ENCODE measurements at places on chromosomes 1 and 21.

- DNase-seq: no peak
These were observed 371.3 kb downstream of the VAV3 start for GRCh38 chr1:107593501-107594209.

DNA sequence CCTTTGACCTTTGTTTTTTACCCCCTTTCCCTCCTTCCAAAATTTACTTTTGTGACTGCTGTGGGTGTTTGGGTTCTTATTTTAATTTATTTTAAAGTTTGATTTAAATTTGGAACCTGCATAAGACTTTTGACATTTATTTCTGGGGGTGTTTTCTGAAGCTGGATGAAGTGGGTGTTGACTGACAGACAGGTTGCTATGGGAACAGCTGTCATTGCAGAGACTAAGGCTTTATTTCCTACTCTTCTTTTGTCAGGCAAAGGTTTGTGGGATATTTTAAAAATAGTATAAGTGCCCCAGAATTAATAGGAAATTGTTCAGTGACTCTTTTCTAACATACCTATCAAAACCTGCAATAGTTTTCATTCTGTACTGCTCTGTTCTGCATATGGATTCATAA lies 290.8 kb upstream of the ESRRG start:
- DNase-seq: no peak

DNA sequence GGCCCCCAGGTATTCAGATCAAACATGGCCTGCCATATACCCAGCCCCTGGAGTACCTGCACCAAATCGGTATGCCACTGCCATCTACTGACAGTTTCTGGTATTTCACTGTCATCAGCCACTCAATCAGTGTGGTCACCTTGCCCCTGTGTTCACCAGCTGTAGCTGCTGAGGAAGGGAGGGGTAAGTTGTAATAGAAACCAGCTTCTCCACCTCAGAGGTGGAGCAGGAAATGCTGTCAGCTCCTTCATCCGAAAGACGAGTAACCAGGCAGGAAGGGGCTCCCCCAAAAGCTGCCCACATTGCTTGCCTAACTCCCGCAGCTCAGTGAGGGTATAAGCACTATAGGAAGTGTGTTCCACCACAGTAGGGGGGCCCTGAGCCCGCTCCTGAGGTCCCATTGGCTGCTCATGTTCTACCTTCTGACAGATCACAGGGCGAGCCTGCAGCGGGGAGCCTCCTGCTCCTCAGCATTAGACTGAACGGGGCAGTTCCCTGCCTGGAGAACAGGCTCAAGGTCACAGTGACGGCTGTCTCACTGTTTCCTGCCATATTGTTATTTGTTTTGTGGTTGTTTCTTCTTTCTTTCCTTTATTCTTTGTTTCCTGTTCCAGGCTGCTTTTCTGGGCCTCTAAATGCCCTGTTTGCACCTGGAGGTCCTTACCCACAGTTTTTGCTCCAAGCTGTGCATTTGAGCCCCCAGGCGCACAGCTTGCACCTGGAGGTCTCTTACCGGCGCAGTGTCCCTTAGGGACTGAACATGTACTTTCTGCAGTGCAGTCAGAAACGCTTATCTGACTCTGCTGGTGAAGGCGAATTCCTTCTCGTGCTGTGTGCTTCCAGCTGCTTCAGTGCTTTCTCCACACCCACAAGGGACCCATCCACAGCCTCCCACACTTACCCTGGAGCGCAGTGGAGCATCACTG lies 1638.3 kb downstream of the MRPL39 start:
- peak; percentile 24 for DNase-seq

- no peak for DNase-seq
These were observed 157.6 kb upstream of the SOD1 start for GRCh38 chr21:31501926-31502325.

- DNase-seq: no peak
These were observed 21.1 kb upstream of the ZBTB21 start for GRCh38 chr21:42031241-42031640.

DNA sequence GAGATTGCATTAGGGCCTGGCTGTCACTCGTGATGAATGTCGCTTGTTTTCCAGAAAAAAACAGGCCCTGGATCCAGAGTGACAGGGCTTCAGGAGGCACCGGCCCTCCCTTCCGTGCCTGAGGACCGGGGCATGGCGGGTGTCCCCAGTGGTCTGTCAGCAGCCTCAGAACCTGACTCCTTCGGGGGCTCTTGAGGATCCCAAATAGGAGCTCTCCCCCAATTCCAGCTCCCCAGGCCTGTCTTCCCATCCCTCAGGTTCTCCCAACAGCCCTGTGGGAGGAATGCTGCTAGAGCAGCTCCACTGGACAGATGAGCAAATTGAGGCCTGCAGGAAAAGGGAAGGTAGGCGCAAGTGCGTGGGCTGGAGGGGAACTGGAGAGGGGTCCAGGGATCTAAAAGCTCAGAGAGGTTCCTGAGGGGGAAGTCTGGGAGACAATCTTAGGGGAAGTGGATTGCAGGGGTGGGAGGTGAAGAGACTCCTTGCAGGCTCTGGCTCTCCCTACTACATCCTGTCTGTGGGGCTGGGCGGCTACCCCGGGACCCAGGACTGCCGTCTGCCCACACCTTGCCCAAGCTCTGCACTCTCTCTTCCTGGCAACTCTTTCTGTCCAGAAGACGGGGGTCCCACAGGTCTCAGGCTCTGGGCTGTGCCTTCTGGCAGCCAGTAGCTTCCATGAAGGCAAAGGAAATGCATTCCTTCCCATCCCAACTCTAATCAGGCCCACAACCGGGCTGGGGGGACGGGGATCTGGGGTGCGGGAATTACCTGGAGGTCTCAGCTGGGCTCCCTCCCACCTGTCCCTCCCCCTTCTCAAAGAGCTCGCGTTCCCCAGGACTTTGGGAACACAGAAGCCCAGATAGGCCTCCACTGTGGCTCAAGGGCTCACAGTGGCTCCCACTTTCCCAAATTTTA lies 105.7 kb upstream of the CASZ1 start:
- DNase-seq: no peak

GRCh38 chr1:166080967-166081870 lies 85.6 kb downstream of the FAM78B start:
- DNase-seq: no peak

DNA sequence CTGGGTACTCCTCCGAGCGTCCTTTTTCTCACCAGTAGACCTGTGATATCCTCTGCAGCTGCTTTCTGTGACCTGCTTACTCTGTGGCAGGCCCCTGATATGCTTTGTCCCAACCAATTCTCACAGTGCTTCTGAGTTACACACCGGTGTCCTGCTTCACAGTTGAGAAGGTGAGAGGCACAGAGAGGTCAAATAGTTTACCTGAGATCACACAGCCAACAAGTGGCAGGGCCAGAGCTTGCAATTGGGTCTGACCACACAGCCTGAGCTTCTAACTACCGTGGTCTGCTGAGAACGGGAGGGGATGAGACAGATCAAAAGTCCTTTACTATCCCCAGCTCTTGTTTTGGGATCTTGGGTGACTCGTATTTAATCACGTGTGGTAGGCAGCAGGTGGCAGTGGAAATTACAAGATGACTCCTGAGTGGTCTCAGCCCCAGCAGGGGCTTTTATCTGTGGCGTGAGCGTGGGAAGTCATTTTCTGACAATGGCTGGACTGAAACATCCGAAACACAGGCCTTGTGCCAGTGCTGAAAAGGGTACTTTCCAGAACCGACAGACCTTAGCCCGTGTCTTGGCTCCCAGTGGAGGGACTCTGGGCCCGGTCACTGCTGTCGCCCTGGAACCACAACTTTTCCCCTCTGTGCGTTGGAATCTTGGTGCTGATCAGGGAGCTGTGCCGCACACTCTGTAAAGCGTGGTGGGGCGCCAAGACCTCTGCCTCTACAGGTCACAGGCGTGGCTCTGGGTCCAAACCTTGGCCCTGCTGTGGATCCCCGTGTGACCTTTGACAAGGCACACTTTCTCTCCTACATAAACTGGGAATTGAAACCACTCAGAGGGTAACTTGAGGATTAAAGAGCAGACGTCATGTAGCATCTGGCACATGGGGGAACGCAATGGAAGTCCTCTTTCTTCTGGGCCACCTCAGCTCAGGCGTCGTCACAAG lies 11.9 kb downstream of the THEMIS2 start:
- no peak for DNase-seq

GRCh38 chr21:46092026-46092764 lies 5.7 kb upstream of the COL6A2 start:
- no peak for DNase-seq

GRCh38 chr1:50637460-50637859 lies 214.2 kb upstream of the DMRTA2 start:
- DNase-seq: no peak

DNA sequence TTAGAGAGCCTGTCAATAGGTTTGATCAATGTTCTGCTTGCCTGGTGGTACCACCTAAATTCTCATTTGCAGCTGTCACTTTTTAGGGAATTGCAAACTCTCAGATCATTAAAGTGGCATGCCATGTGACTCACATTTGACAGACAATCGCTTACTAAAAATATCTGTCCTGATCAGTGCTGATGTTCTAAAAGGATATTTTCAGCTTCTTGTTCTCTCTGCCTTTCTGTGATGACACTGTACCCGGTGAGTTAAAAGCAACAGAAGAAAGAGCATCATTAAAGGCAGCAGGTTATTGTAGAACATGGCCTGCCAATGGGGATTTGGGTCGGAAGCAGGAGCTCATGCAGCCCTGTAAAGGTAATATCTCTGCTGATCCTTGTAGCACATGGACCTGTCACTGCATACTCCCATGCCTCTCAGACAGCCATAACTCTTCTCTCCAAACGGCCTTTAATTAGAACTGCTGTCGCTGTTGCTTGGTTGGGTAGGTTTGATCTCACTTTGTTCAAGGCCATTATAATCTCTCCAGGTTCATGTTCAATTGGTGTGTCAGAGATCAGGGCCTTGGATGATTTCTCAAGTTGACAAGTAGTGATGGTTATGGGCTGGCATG lies 441.3 kb upstream of the DEPDC1 start:
- DNase-seq: no peak

All from activated CD8-positive, alpha-beta memory T cell treated with anti-CD3 and anti-CD28 coated beads for 1 hour (primary cell).